ENCODE measurements at places on chromosomes 5 and 9.

- no peak for DNase-seq
Measured at GRCh38 chr5:172777881-172778814, 7.2 kb upstream of the DUSP1 start.

- no peak for DNase-seq
Measured at GRCh38 chr5:149578896-149579295, 2.4 kb upstream of the ARHGEF37 start.

DNA sequence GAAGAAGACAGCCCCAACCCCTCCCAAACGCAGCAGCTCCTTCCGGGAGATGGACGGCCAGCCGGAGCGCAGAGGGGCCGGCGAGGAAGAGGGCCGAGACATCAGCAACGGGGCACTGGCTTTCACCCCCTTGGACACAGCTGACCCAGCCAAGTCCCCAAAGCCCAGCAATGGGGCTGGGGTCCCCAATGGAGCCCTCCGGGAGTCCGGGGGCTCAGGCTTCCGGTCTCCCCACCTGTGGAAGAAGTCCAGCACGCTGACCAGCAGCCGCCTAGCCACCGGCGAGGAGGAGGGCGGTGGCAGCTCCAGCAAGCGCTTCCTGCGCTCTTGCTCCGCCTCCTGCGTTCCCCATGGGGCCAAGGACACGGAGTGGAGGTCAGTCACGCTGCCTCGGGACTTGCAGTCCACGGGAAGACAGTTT is 12.5 kb downstream of the QRFP start:
- no peak for DNase-seq

DNA sequence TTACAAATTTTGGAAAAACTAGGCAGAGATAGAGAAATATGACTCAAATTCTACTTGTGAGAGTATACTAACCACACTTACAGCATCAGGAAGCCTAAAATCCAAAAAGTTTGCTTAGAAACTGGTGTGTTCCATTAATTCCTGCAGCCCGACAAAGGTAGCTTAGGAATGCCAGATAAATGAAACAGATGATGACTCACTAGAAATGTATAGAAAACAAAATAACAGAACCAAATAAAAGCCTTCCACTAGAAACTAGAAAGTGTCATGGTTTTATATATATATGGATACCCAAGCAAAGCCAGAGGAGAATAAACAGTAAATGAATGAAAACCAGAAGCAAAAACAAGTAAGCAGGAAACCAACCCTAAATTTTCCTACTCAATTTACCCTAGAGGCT is 272.2 kb upstream of the PRDM9 start:
- DNase-seq, result no peak

- no peak for DNase-seq
Measured at GRCh38 chr5:29750453-29750852, 1443.0 kb upstream of the CDH6 start.

DNA sequence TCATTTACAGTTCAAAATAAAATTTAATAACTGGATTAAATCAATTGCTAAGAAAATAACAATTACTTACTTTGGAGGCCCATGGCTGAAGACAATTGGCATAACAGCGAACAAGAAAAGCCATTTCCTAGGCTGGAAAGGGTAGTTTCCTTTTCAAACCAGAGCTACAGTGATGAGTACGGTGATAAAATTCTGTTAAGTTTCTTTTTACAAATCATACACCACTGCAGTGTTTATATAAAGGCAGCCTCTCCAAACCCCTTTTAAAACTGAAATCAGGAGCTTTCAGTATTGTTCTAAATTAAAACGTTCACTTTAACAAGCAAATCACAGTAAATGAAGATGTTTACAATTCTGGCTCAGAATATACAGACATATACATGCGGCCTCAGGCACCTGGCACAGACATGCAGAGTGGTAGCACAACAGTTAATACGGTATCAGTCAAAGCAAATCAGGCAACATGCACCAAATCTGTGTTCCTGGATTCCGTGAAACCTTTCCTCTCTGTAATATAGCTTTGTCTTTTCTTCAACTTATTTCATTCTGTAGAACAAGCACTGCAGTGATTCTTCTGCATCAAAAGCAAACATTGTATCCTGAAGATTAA is 102.9 kb downstream of the RAPGEF6 start:
- no peak for DNase-seq

DNA sequence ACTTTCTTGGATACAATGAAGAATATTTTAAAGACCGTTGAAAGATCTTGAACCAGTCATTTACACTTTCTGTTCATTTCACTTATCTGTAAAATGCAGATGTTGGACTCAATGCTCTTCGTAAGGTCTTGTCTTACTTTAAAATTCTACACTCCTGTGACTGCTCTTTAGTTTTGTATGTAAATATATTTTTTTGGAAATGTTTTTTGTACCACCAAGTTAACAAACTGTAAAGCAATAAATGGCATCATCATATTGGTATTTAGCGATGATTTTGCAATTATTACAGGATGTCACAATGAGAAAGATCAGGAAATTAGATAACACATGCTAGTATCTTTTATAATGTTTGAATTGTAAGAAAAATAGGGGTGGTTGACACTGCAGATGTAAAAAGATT is 80.8 kb upstream of the GNAQ start:
- no peak for DNase-seq

DNA sequence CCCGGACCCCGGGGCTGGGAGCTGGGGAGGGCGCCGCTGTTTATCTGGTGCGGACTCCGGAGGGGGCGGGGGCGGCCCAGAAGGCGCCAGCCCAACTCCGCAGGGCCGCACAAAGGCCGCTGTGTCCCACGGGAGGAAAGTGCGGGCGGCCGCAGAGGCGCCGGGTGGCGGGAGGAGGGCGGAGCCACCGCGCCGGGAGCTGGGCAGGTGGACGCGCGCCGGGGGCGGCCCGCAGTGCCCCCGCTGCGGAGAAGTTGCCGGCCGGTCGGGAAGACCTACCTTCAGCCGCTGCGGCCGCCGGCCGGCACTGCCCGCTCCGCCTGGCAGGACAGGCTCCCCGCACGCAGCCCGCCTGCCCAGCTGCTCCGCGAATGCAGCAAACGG is 43.6 kb downstream of the NACC2 start:
- peak; percentile 30 for DNase-seq

- DNase-seq, result no peak
Measured at GRCh38 chr5:19270153-19270552, 717.8 kb downstream of the CDH18 start.

GRCh38 chr9:116900543-116900942 is 213.4 kb downstream of the TRIM32 start:
- no peak for DNase-seq

DNA sequence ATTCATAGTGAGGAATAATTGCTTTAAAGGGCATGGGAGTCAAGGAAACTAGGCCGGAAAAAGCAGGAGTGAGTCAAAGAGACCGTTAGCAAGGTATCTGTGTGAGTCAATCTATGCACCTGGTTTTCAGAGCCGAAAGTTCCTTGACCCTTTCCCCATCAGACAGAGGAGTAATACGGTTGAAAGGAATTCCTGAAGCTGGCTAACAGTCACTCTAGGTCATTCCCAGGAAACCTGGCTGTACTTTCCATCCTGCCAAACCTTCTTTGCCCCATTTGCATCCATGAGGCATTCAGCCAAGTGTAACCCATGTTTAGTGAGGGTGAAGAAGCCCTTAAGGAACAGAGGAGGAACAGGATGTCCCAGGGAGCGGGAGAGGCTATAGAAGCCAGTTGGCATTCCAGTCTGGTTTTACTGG is 16.2 kb downstream of the RBM18 start:
- DNase-seq, result no peak

GRCh38 chr5:93327605-93328004 is 253.4 kb downstream of the NR2F1-AS1 start:
- DNase-seq, result no peak

- no peak for DNase-seq
Measured at GRCh38 chr9:77953590-77953989, 78.0 kb downstream of the GNAQ start.

- no peak for DNase-seq
Measured at GRCh38 chr9:93096811-93097382, 880 bp downstream of the CARD19 start.

- DNase-seq, result no peak
Measured at GRCh38 chr9:137694236-137694959, 75.6 kb downstream of the EHMT1 start.

GRCh38 chr5:172529896-172530295 is 75.6 kb upstream of the SH3PXD2B start:
- DNase-seq, result no peak

- no peak for DNase-seq
Measured at GRCh38 chr5:56569566-56569965, 245.8 kb upstream of the MAP3K1 start.

- peak; percentile 32 for DNase-seq
Measured at GRCh38 chr9:137301081-137301947, 757 bp downstream of the NRARP start.

DNA sequence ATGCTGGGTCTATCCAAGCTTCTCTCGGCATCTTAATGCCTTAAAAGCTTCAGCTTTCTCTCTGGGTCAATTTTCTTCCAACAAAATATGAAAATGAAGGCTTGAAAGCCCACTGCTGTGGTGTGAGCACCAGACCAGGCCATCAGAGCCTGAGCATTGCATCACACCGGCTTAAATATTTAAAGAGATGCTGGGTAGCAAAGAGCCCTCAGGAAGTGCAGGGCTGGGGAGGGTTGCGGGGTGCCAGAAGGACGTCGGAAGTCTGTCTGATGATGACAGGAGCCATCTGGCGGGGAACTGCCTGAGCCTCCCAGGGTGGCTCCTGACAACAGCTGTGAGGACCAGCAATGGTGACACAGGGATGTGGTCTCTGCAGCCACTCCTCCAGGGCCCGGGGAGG is 185.5 kb downstream of the OLFM1 start:
- no peak for DNase-seq

DNA sequence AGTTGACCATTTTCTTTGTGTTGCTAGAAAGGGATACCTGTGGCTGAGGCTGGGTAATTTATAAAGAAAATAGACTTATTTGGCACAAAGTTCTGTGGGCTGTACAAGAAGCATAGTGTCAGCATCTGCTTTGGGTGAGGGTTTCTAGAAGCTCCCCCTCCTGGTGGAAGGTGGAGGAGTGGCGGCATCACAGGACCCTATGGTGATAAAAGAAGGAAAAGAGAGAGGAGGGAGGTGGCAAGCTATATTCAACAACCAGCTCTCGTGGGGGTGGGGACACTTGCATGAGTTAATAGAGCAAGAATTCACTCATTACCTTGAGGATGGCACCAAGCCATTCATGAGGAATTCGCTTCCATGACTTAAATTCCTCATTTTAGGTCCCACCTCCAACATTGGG is 2041.4 kb upstream of the CDH9 start:
- no peak for DNase-seq

GRCh38 chr5:148452499-148453193 is 68.9 kb downstream of the FBXO38 start:
- DNase-seq, result no peak

GRCh38 chr5:114308017-114308416 is 53.9 kb upstream of the KCNN2 start:
- no peak for DNase-seq

GRCh38 chr9:116493183-116493860 is 193.8 kb upstream of the TRIM32 start:
- DNase-seq, result no peak

GRCh38 chr5:180790524-180790923 is 12.1 kb downstream of the MGAT1 start:
- DNase-seq, result no peak

DNA sequence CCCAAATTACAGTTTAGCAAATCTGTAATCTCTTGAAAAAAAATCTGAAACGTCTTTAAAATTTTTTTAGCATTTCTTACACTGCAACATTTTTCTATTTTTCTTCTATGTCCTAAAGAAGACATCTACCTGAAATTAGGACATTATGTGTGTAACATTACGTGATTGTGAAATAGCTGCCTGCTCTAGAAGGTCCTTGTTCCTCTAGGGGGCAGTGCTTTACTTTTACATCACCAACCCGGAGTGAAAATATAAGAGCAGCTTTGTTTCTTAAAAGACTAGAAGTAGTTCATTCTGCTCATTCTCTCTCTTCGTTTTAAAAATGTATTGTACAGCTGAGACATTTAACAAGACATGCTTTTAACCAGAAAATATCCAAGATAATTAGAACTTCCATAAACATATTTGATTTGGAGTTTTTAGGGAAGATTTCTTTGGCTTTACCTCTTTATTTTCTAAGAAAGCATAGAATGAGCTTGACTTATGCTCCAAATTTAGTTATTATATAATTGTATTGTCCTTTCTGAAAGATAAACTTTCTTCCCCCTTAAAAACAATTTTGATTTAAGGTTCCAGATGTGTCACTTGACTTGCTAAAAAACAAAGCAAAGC is 48.1 kb upstream of the RIOK2 start:
- peak; percentile 67 for DNase-seq

DNA sequence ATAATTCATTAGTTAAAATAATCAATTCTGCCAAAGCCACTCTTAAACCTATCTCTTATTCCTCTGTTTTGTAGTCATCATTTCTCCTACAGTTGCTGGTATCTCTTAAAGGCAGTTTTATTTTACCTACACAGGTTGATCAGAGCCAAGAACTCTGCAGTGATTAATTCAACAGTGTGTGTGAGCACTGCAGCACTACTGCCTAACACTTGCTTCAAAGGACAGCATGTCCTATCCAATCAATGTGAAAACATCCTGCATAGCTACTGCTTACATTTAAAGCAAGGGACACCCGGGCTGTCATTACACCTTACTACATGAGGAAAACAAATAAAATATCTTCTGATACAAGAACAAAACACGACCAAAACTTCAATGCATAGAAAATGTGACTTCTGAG is 45.1 kb upstream of the HK3 start:
- no peak for DNase-seq

DNA sequence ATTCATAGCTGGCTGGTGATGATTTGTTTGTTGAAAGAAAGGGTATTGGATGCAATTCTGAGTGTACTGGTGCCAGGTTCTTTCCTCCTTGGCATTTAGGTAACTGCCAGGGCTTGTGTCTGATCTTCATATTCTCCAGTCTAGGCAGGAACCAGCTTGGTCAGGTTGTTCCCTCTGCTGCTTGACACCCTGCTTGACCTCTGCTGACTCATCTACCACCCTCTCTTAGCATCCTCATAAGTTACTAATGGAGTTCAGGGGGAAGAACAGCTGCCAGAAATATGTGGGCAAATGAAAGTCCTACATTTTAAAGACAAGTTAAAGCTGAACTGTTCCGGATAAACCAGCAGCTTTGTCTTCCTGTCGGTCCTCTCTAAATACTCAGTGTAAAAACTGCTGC is 116.1 kb upstream of the TNC start:
- no peak for DNase-seq

GRCh38 chr5:142125378-142125777 is 16.8 kb downstream of the NDFIP1 start:
- no peak for DNase-seq

- no peak for DNase-seq
Measured at GRCh38 chr5:77449277-77449676, 42.8 kb downstream of the WDR41 start.

All from NCI-H345 (cell line).